ENCODE measurements at places on chromosomes 7 and 10.

DNA sequence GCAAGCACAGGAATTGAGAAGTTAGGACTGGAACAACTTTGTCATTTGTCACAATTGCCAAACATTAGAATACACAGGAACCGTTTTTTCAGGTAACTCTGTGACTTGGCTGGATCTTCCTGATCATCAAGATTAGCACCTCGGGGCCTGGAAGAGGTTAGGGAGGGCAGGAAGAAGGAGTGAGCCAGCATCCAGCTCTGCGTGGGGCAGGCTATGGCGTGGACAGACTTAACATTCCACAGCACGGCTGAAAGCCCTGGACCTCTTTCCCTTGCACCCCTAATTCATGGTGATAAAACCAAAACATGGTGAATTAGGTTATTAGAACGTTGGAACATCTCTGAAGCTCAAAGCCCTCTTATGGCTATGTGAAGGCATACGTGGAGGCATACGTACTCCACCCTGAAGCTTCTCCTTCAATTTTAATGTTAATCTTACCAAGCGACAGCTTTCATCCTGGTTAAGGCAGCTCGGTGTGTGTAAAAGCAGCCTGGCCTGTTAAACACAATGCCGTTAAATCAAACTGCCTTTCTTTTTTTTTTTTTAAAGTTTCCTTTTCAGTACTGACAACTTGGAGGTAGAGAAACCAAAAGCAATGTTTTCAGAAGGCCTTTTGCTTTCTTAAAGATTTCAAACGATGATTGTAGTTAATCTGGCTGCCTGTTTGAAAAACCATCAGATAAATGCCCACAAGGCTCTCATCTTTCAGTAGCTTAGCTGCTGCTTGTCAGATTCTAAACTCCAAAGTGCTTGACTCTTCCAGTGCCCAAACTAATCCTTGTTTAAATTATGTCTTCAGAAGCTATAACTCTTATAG, 4.5 kb downstream of the GRK5 start:
- DNase-seq = no peak

- DNase-seq = no peak
Measured at GRCh38 chr7:70805360-70805759, 326.6 kb upstream of the GALNT17 start.

DNA sequence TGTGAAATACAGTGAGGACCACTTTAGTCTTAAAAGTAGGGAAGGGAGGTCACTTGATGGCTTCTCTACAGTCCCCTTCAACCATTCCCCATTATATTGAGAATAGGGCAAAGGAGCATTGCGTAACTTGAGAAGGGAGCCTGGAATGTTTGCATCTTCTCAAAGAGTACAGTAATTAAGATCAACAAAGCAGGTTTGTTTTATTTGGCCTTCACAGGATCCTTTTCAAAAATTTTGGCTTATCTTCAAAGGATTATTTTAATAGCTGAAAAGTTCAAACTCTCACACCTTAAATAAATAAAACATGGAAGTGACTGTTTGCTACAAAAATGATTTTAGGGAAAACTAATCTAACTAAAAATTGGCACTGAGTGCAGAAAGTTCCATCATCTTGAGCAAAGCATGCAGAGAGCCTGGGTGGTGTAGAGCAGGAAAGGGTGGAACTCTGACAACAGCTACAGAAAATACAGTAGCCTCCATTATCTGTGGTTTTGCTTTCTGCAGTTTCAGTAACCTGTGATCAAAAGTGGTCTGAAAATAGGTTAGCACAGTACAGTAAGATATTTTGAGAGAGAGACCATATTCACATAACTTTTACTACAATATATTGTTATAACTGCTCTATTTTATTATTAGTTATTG, 214.0 kb downstream of the MDFIC start:
- DNase-seq = no peak

DNA sequence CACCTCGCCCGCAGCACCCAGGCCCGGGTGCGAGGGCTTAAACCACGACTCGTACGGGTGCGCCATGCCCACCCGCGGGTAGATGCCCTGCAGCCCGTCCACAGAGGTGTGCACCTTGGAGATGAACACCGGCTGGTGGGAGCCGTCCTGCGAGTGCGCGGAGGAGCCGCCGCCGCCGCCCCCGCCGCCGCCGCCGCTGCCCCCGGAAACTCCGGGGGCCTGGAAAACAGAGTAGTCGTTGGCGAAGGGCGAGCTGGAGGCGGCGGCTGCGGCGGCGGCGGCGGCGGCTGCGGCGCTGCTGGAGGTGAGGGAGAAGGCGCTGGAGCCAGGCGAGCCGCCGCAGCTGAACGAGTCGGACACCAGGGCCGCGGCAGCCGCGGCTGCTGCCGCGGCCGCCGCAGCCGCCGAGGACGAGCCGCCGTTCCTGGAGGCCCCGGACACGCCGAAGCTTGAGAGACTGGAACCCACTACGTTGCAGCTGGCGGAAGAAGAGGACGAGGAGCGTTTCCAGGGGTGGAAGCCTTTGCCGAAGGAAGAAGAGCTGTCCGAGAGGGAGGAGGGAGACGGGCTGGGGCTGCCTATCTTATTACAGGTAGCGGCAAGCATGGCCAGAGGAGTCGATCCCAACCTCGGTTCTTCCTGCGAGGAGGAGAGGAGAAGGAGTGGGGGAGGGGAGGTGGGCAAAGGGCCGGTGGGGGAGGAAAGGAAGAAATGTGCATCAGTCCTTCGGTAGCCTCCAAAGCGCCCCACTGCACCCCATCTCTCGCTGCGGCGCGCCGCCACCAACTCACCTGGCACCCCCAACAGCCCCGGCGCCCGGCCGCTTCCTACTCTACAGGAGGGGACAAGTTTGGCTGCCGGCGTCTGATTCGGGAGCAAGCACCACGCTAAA, 1.3 kb downstream of the SP8 start:
- no peak for DNase-seq

DNA sequence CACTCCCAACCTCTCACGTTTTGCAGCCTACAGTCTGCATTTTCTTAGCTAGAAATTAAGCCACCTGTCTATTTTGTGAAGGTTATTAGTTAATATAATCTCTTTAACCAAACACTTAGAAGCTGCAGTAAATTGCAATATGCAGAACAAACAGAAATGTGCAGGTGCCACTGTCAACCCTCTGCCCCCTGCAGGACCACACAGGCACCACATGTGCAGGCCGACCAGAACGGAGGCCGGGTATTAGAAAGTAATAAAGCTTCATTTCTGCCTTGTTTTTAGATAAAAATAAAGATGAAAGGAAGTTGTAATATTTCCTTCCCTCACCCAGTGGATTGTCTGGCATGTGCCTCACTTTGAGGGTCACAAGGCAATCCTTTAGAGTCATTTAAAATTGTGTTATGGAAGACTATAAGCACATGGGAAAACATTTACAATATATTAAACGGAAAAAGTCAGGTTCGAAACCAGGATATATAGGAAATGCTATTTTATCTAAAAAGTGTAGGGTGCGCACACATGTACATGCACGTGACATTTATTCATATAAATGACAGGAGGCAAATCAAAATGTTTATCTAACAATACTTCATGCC, 158.2 kb downstream of the ARHGAP12 start:
- no peak for DNase-seq

DNA sequence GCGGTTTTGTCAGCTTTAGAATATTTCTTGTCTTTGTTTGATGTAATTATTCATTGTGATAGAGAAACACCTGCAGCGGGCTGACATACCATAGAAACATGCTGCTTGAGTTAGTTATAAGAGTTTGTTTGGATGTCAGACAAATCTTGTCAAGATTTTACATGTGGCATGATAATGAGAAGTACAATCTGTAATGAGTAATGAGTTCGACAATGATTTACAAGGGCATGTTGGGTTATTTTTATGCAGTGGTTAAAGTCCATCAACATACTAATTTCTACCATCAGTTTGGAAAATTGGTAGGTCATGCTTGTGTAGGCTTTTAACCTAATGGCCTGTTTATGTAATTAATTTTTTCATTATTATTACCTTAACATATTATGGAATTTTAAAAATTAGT, 31.3 kb downstream of the FZD1 start:
- DNase-seq = no peak

GRCh38 chr7:55296070-55296469, 69.1 kb upstream of the LANCL2 start:
- no peak for DNase-seq

DNA sequence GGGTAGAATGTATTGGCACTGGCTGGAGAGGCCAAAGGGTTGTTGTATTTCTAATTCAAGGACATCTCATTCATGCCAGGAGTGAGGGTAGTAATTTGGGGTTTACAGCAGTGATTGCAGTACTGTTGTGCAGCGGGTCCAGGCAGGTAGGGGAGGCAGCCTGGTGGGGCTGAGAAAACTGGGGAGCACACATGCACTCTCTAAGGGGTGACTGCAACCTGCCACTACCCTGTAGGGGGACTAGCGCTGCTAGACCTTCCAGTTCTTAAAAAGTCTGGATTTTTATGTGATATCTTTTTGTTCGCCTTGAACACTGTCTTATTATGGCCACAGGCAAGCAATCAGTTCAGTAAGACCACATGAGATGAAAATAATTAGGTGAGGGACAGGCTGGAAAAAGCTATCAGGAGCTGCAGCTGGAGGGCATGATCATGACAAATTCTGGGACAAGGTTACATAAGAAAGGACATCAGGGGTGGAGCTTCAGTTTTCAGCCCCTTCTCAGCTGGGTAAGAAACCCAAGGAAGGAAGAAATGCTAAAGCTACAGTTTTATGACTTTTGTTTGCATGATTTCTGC, 149.0 kb downstream of the ARHGAP21 start:
- DNase-seq = no peak

DNA sequence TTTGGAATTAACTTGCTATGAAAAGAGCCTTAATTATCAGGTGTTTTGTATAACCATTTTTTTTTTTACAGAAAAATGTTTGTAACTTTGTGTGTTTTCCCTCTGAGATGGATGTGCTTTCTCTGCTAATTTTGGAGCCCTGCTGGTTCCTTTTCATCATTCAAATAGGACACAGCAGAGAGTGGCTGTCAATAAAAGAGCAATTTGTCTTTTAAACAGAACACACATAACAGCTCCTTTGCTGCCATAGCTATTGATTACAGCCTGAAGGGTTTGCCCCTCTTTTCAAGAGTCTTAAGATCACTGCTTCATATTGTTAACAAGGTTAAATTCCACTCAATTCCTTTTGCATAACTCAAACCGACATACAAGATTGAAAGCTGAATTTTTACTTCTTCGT, 187.2 kb upstream of the MBL2 start:
- DNase-seq = no peak

GRCh38 chr10:114142018-114142417, 32.0 kb downstream of the CCDC186 start:
- no peak for DNase-seq

DNA sequence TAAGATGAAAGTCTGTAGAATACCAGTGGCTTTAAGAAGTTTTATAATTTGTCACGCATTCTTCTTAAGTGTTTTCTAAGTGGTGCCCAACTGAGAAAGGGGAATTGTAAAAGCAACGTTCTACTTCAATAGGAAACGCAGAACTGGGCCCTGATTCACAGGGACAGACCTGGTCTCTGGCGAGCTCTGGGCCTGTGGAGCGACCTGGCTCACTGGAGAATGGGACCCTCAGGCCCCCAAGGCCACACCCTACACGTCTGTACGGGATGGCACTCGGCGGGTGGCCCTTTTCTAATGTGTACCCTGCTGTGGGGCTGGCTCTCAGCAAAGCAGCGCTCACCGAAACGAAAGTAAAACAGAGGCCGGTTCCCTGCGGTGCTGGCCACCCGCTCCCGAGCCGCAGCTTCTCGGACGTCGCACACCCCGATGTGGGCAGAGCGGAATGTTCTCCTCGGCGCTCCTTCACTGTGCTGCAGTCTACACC, 205.0 kb downstream of the DIP2C start:
- peak; percentile 63 for DNase-seq

- no peak for DNase-seq
Measured at GRCh38 chr10:76088980-76089379, 657.6 kb downstream of the LRMDA start.

All from AG08396 (cell line).